ENCODE measurements at places on chromosomes 3 and 15.

DNA sequence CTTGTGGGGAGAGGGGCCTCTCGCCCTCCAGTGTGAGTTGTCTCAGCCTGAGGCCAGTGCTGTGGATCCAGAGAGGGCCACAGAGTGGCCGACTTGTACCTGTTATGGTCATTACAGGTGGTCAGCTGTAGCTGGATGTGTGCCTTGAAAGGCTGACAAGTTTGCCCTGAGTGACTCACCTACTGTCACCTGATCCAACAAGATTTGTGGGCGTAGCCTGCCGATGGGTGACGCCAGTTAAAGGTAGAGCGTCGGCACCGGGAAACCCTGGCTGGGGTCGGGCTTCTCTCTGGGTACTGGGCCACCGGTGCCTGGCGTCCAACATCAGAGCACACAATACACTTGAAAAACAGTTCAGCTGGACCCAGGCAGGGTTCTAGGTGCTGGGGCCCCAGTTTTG lies 2.8 kb upstream of the ISG20 start:
- no peak for ATAC-seq

DNA sequence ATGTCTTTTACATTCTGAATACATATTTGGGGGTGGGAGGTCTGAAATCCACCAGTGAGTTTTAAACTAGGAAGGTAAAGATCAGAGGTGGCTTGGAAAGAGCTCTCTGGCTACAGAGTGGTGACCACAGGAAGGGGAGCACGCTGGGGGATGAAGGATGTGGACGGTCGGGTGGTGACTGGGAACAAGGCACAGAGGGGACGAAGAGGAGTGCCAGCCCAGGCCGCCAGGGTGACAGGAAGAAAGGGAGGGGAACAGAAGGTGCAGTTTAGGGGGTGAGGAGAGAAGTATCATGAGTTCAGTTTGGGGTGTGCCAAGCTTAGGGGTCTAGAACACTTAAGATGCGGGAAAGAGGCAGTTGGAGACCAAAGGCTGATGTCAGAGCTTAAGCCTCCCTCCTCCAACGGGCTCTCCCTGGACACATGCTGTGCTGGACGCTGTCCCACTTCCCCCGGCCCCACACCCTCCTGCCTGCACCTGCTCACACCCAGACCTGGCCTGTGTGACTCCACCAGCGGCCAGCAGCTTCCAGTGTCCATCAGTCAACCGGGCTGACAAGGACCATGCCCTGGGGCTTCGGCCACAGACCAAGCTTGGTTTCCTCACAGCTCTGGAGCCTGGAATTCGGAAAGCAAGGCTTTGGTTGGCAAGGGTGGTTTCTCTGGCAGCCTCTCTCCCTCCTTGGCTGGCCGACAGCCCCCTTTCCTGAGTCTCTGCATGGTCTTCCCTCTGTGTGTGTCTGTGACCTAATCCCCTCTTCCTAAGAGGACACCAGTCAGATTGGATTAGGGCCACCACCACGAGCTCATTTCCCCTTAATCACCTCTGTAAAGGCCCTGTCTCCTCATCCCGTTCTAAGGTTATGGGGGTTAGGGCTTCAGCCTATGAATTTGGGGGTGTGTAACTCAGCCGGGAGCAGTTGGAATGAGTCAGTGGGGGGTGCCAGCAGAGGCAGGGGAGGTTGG lies 120.4 kb upstream of the IQSEC1 start:
- no peak for ATAC-seq

GRCh38 chr15:101078669-101079323 lies 159.6 kb downstream of the LRRK1 start:
- ATAC-seq = no peak

DNA sequence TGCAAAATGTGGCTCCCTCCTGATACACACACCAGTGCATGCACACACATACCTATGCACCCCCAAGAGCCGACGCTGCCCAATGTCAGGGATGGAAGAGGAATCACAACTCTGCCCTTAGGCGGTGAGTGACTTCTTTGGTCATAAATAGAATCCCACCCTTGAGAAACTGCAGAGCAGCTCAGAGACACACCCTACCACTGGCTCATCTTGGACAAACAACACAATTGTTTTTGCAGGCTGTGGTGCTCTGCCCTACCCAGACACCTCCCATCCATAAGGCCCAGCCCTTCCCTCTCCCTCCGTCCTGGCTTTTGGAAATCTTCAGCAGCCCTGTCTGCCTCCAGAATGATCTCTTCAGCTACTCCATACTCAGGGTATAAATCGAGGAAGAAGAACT lies 73.8 kb upstream of the HRH1 start:
- no peak for ATAC-seq

DNA sequence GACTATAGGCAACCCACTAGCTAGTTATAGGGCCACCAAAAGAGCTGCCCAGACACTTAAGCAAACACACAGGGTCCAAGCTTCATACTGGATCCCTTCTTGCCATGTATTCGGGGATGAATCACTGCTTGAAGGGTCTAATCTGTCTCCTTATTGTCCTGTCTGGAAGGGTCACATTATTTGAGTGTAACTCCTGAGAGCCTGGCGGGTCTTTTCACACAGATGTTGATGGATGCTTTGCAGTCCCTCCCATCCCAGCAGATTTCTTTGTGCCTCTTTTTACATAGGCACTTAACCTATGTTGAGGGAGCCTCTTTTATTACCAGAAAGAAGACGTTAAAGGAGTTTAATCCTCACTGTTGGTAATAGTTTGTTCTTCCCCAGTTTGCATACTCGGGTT lies 56.6 kb downstream of the BBX start:
- no peak for ATAC-seq

DNA sequence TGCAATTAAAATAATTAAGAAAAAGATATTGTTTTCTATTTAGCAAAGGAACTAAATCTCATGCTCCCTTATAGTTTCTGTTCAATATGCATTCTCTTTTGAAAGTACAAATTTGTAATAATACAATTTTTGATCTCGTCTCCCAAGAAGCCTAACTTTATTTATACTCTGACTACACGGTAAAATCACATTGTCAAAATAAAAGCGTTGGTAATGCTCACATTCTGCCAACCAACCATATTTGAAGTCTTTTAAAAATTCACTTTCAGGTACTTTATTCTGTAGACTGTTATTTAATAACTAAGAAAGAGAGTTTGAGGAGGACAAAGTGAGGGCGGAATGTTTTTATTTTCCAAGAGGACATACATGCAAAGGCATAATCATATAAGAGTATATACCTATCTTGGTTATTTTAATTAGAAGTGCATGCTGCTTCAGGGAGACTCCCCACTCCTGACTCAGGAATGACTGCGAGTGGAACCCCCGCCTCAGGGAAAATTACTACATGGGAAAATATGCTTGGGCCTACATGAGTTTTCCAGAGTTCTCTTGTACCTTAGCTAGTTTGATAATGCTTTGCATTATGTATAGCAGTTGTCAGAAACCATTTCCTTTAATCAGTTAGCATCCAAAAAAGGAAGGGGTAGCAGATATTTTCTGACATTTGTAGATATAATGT lies 19.3 kb downstream of the MBNL1 start:
- ATAC-seq = no peak

- no peak for ATAC-seq
Measured at GRCh38 chr3:38210141-38210757, 44.9 kb downstream of the OXSR1 start.

- ATAC-seq = no peak
Measured at GRCh38 chr15:63063164-63063756, 20.7 kb downstream of the TPM1 start.

DNA sequence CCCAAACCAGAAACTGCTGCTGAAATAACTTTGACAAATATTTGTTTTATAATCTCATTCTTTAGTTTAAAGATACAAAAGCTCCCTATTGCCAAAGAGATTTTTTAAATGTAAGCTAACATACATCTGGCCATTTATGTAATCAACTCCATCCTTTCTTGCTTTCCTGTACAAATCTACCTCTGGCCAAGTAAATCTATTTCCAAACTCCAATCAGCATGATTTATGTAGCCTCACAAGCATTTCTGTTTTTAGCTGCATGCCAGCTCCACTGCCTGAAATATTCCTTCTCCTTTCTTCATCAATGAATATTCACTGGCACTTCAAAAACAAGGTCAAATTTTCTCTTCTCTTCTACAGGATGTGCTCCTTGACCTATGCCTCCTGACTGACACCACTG lies 80.0 kb downstream of the SHOX2 start:
- ATAC-seq = no peak

GRCh38 chr15:27741226-27741860 lies 357.8 kb downstream of the OCA2 start:
- ATAC-seq = no peak

GRCh38 chr3:53846134-53846850 lies at the start of the genes CHDH and IL17RB:
Gene CHDH, minus strand, starts transcription at chr3:53846419. Its CDS starts 22,411 bp downstream, at chr3:53824008.
Gene IL17RB, plus strand, starts transcription at chr3:53846568. Its CDS starts 21 bp downstream, at chr3:53846589.
- ATAC-seq = peak; percentile 82

GRCh38 chr3:48915296-48915695 lies 3.3 kb upstream of the ARIH2 start:
- ATAC-seq = no peak

DNA sequence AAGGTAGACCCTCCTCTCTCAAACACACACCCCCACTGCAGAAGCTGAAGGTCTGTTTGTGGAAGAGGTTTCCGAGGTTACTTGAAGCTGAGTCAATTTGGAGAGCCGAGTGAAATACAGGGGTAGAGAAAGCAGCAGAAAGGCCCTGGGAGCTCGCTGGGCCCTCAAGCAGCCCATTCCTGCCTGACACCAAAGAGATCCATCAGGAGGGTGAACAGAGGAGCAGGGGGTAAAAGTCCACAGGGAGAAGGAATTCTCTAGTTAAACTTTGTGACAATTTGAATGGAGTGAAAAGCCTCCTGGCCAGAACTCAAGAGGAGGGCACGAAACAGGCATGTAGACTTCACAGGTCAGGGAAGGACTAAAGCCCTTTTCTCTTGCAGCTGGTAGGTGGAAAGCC lies 13.6 kb upstream of the SLC27A2 start:
- ATAC-seq = no peak

- ATAC-seq = no peak
Measured at GRCh38 chr15:33317896-33318295, 7.1 kb downstream of the RYR3 start.

DNA sequence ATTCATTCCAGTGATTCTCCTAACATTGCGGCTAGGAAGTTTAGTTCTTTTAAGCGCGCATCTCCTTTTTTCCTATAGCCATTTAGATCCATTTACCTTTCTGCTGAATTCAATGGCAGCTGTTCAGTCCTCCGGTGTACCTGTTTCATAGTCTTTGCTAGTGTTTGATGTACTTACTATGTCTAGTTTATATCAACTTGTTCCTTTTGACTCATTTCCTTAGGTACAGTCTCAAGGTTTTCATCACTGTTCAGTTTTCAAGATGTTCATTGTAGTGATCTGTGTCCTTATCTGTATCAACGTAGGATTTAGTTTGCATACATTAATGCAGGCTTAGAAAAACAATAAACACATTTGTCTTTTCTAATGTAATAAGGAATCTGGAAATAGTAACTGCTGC lies 59.0 kb upstream of the MBNL1 start:
- no peak for ATAC-seq

GRCh38 chr3:110174908-110175307 lies 837.6 kb upstream of the DPPA4 start:
- no peak for ATAC-seq

DNA sequence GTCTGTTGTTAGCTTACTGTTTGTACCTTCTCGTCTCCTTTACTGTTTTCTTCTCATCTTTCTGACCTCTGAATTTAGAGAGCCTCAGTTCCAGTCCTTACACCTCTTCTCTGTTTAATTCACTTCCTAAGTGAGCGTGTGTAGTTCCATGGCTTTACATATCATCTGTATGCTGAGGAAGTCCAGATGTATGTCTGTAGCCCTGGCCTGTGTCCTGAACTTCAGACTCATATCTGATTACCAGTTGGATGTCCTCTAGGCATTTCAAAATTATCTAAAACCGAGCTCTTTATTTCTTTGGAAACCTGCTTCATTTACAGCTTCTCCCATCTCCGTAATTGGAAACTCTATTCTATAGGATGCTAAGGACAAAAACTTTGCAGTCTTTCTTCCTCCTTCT lies 75.8 kb downstream of the MAP2K5 start:
- no peak for ATAC-seq

- no peak for ATAC-seq
Measured at GRCh38 chr3:197295871-197296270, 2.5 kb downstream of the DLG1 start.

DNA sequence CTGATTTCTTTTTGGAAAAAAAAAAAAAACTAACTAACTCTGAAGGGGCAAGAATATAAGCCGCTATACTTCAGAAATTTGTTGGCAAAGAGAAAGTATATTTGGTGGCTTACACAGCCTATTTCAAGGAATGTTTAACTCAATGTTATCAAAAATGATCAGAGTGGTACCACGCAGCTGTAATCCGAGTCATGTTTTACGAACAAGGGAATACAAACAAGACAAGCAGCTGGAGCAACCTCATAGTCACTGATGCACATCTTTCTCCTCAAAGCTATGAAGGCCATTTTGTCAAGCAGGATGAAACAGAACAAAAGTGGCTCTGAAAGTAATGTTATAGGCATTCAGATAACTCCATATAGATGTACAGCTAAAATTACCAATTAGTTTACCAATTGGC lies 81.2 kb downstream of the SCAPER start:
- no peak for ATAC-seq

GRCh38 chr3:194773771-194774455 lies 88.2 kb downstream of the FAM43A start:
- peak; percentile 25 for ATAC-seq

DNA sequence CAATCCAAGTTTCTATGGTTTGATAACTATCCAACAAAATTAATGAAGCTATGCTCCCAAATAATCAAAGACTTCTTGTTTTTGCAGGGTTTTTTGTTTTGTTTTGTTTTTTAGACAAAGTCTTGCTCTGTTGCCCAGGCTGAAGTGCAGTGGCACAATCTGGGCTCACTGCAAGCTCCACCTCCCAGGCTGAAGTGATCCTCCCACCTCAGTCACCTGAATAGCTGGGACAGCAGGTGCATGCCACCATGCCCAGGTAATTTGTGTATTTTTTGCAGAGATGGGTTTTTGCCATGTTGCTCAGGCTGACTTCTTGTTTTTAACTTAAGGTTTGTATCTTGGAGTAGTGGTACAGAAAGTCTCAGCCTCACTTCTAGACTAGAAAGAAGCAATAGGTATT lies 11.0 kb upstream of the GATM start:
- no peak for ATAC-seq

DNA sequence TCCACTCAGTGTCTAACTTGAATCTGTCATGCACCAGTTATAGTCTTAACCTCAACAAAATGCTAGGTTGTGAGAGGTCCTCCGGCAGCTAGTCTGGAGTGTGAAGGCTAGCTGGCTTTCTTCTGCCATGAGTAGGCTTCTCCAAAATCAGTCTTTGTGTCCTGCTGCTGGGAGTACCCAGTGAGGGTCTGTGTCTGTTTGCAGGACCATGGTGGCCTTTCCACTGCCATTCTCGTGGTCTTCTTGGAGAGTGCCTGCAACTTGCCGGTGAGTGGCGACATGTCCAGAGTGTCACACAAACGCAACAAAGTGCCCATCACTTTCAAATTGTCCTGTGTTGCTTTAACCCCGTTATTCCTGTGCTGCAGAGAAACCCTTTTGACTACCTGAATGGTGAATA lies 34.0 kb downstream of the ESYT3 start:
- ATAC-seq = no peak

GRCh38 chr3:47612178-47612577 lies 33.5 kb upstream of the CSPG5 start:
- ATAC-seq = peak; percentile 62

- no peak for ATAC-seq
Measured at GRCh38 chr3:191399918-191400317, 61.0 kb upstream of the PYDC2 start.

Measured in gastroesophageal sphincter (tissue), 4 donors.